ENCODE measurements at places on chromosomes 6 and 20.
A peak's percentile ranks its signal among the peaks of the same experiment; 100 is the strongest.

- DNase-seq: no peak
Observed at GRCh38 chr6:141158740-141159139, 974.0 kb upstream of the GJE1 start.

GRCh38 chr6:47650553-47651432 lies 47.6 kb upstream of the ADGRF4 start:
- no peak for DNase-seq

DNA sequence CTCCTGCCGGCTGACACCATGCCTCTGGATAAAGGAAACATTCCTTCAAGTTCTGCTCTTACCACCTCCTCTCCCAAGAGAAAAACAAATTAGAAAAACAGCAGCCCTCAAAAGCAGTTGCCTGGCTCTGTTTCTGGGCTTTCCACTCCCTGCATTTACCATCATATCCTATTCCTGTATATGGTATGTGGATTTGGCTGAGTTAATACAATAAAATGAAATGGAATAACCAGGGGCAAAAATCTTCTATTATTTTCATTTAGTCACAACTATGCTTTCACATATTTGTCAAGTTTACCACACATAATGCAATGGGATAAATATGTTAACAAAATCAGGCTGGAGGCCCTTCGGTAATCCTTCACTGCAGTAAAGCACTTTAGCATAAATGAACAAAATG lies 34.3 kb downstream of the COL12A1 start:
- peak; percentile 64 for DNase-seq

GRCh38 chr6:168517742-168518347 lies 76.9 kb downstream of the SMOC2 start:
- no peak for DNase-seq

DNA sequence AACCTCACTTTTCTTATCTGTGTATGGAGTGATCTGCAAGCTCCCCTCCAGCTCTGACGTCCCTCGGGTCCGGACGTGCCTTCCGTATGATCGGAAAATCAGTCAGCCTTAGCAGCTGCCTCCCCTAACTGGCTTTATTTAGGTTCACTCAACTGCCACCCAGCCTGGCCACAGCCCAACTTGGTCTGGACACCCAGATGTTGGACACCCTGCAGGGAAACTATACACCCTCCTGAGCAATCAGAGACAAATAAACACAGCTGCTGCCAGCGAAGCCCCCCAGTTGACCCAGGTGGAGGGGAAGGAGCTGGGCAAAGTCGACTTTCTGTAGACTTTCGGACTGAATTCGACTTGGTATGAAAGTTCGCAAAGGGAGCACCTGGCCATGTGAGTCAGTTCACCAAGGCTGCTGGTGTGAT lies 28.9 kb downstream of the TBC1D7 start:
- DNase-seq: no peak

GRCh38 chr20:38692436-38693411 lies 31.6 kb upstream of the SLC32A1 start:
- peak; percentile 82 for DNase-seq

DNA sequence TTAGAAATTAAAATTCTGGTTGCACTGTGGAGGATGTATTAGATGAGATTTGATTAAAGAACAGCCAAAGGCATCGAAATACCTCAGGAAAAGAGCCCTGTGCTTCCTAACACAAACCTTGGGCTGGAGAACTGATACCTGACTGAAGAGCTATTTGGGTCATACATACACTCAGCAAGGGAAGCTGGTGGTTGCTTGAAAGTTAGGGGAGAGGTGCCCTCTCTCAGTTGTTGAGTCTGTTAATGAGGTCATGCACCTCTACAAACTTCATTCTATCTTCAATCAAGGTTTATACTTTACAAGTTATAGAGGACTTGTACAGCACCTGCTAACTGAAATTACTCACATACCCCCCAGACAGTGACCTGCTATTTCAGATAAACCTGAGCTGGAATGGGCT lies 25.5 kb downstream of the FAM184A start:
- no peak for DNase-seq

- DNase-seq: no peak
Observed at GRCh38 chr6:112338166-112338709, 8.9 kb upstream of the RFPL4B start.

DNA sequence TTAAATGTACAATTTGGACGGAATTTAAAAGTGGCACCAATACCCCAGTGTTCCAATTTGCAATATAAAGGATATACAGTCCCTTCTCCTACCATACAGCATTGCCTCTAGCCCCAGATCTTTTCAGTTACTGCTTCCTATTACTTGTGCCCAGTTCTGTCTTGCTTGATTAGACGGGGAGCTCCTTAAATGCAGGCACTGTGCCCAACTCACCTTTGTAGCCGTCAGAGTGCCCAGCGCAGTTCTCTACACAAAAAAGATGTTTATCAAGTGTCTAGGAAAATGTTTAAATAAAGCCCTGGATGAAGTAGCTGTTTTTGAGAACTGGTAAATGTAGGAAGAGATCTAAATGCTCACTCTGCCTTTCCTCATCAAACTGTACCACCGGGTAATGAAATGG lies 7.6 kb downstream of the TAP2 start:
- no peak for DNase-seq

- no peak for DNase-seq
Observed at GRCh38 chr6:25553502-25553901, 98.5 kb upstream of the SCGN start.

DNA sequence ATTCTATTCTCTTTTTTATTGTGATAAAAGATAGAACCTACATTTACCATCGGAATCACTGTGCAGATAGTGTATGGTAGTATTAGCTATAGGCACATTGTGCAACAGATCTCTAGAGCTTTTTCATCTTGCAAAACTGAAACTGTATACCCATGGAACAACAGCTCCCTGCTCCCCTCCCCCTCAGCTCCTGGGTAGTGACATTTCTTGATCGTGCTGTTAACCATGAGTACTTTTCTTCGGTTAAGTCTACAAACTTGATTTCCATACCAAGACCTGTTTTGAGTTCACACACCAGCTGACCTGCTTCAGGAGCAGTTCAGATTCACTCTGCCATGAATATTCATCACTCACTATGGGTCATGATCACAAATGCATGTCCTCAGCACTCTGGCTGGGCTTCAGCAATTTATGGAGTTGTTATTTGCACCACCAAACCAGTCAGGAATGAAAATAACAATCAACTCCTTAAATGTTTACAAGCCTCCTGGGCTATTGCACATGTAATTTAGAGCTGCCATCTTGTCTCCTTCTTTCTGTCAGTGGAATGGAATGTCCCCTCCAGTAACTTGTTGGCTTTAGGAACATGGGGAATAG lies 32.8 kb downstream of the PRDM1 start:
- DNase-seq: no peak

GRCh38 chr6:18121580-18122127 lies 823 bp downstream of the NHLRC1 start:
- DNase-seq: no peak

- DNase-seq: peak; percentile 61
Observed at GRCh38 chr20:60589623-60590022, 631.4 kb downstream of the CDH26 start.

- DNase-seq: no peak
Observed at GRCh38 chr20:51431321-51431720, 111.2 kb downstream of the NFATC2 start.

DNA sequence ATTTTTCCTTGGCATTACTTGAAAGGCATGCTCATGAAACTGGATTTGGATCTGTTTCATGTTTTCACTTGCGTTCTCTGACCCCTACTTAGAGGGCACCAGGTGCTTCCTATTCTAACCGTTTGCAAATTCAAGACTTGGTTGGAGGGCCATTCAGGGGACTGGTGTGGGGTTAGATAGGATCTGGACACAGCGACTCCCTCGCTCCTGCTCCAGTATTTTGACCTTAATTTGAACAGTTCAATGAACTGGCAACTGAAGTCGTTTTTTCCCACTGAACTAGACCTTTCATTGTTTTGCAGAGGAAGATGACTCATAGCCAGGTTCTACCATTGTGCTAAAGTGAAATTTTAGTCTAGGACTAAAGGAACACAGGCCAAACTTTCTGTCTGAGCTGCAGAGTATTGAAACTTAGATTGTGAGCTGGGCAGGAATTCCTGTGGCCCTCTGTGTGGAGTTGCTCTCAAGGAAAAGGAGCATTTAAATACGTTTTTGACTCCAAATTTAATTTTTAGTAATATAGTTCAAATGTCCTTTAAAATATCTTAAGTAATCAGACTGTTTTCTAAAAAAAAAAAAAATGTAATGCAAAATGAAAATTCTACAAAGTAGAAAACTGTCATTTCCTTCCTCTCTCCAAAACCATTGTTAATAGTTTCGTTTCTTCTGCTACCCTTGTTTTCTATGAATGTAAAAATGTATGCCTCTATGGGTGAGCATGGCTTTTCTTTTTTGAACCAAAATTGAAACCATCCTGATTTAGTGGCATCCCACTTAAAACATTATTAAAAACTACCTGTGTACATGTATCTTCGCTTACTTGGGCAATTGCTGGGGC lies 64.8 kb downstream of the UTRN start:
- DNase-seq: no peak
